ENCODE measurements at places on chromosomes 5 and 9. TPM values are rescaled to one million over a fixed set of nuclear protein-coding genes. Genes with fewer than 3 reads are reported as not detected.

Gene SNAPC4
- total RNA-seq: 8.7 TPM

Gene ANXA2R
- total RNA-seq: 3.1 TPM

Gene ALG2
- total RNA-seq: 35.4 TPM

Gene MEIKIN
- not detected for total RNA-seq

Gene KCNV2
- not detected for total RNA-seq

Gene GMCL2
- total RNA-seq: not detected

Gene ZDHHC11
- 0.75 TPM for total RNA-seq

Gene RAPGEF6
- total RNA-seq: 32.2 TPM

Gene FLT4
- total RNA-seq: 10.6 TPM

Gene PSMB7
- total RNA-seq: 269 TPM

Data from endothelial cell of coronary artery (primary cell).